ENCODE measurements at places on chromosomes 6 and 20.

DNA sequence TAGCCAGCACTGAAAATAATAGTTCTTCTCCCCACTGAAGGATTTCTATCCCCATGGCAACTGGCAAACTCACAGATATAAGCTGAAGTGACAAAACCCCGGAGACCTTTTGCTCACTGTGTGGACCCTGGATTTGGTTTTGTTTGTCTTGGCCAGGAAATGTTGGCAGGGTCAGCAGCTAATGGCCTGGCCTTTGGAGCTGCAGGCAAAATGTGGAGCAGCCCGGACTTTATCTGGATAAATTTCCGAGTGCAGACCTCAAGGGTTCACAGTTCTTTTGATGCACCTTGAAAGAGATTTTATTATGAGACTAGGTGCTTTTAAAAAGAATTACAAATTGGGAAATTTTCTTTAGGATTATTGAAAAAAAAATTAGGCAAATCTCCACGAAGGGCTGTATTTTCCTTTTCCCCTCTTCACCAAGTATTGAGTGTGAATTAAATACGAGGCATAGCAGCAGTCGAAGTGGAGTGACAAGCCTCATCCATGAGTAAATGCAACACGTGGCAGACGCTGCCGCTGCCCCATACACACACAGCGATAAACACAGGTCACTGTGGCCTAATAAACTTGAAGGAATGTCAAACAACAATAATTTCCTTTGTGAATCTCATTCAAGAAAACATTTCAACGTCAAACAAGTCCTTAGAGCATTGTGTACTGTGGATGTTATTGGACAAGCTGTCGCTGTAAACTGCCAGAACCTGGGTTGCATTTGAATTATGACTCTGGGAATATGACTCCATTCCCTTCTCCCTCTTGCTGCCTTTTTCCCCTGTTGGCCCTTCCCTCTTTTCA is 35.1 kb upstream of the CCN6 start:
- H3K4me1 ChIP-seq, result no peaks in the 10 kb centered on the region
- H3K27me3 ChIP-seq, result no peaks in the 10 kb centered on the region
- H3K27ac ChIP-seq, result no peak overlapping the region
- no peak overlapping the region for H3K4me3 ChIP-seq
- no peaks in the 10 kb centered on the region for H3K36me3 ChIP-seq

DNA sequence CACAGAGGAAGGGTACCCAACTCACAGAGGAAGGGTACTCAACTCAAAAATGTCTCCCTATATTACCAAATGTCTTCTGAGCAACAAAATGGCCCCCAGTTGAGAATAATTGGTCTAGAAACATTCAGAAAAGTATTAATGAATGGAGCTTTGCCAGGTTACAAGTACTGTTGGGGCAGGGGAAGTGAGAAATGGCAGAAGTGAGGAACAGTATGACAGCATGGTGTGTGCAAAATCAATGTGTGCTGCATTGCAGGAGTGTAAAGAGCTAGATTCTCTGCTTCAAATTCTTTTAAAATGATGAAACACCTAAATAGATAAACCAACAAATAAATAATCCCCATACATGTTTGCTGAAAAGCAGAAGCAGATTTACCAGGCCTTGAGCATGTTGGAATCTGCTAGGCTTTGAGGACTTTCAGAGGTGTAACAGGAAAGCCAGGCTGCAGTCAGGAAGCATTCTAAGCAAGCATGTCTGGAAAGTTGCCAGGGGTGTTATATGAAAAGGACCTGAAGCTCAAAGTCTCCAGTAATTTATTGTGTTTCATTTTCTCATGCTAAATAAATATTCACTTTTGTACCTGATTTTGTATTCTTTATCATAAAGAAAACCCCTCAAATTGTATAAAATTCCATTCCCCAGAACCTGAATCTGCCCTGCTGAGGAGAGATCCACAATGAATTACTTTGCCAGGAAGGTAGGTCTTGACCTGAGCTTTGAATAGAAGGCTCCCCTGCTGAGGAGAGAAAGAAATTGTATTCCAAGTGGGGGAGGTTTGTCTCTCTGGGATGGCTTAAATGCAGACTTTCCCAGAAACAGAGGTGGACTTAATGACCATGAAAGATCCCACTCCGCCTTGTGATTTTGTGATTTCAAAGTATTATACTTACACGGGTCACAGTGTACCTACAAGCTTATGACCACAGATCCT is 265.0 kb upstream of the MARCKS start:
- no peak for DNase-seq
- no peak overlapping the region for H3K4me3 ChIP-seq
- H3K36me3 ChIP-seq, result no peaks in the 10 kb centered on the region
- peaks cover 29% of the 10 kb centered on the region for H3K4me1 ChIP-seq

GRCh38 chr6:42013134-42013516 is 37.2 kb upstream of the TAF8 start:
- no peak overlapping the region for H3K27ac ChIP-seq
- H3K36me3 ChIP-seq, result no peaks in the 10 kb centered on the region
- H3K27me3 ChIP-seq, result no peaks in the 10 kb centered on the region
- H3K4me1 ChIP-seq, result peaks cover 18% of the 10 kb centered on the region
- H3K4me3 ChIP-seq, result no peak overlapping the region
- no peak for DNase-seq

DNA sequence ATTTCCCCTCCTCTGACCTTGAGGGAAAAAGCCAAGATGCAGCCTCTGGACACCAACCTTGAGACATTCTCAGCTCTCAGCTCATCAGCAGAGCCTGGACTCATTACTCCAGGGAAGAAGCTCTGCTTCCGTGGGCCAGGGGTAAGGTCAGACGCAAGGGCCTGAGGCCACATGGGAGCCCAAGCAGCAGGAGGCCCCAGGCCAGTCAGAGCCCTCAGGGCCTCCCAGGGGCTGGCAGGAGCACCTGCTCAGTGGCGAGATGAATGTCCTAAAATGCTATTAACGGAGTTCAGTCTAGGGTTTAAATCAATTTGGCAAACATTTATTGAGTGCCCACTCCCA is 208.6 kb downstream of the ERMARD start:
- H3K27ac ChIP-seq, result no peak overlapping the region
- no peaks in the 10 kb centered on the region for H3K36me3 ChIP-seq
- peaks cover 4% of the 10 kb centered on the region for H3K27me3 ChIP-seq
- no peak overlapping the region for H3K4me3 ChIP-seq

Measured in endothelial cell (in vitro differentiated cells).